Daoy (cell line): ENCODE measurements at places on chromosomes 3 and 15. TPM values are rescaled to one million over a fixed set of nuclear protein-coding genes. Genes with fewer than 3 reads are reported as not detected.
A peak's percentile ranks its signal among the peaks of the same experiment; 100 is the strongest.

DNA sequence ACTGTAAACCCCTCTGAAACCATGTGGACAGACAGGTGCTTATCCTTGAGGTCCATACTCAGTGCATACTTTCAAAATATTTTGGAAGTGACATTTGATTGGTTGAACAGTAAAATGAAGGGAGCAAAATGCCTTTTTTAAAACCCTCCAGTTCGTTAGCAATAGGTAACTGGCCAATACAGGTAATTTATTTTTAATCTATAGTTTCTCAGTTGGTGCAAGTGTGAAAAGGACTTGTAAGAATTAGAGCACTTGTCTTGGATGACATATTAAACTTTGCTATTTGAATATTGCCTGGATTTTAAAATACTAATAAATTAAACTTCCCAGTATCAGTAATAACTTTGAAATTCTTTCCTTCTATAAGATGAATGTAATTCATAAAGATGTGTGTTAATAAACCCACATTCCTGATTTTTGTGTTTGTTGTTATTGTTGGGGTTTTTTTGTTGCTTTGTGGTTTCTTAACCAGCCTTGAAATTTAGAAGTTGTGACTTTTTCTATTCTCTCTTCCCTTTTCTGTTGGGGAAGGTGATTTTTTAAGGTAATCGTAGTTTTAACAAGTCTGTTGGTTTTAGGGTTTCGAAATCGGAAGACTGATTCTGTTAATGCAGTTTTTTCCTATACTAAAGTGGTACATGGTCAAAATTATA, 90.0 kb downstream of the STT3B start:
- no peak for DNase-seq

DNA sequence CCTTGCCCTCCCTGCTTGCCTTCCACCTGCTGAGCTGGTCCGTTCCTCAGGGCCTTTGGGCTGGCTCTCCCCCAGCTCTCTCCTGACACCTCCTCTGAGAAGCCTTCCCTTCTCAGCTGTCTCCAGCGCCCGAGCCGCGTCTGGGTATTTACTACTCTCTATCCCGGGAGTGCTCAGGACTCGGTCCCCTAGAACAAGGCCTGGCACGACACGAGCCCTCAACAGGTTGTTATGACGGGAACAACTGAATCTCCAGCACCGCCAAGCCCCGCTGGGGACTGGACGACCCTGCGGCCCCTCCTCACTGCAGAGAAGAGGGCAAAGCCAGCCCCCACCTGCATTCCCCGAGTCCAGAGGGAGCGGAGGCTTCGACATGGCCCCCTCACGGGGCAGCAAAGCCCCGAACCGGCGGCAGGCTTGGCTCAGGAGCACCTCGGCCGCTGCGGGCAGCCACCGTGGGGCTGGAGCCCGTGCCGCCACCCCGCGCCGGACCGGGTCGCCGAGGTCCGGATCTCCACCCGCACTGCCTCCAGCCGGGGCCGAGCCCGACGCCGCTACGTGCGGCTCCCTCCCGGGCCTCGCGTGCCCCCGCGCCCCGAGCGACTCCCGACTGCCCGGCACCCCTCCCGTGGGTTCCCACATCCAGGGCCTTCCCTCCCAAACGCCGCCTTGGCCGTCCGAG, 792 bp downstream of the TPRA1 start:
- DNase-seq = no peak

DNA sequence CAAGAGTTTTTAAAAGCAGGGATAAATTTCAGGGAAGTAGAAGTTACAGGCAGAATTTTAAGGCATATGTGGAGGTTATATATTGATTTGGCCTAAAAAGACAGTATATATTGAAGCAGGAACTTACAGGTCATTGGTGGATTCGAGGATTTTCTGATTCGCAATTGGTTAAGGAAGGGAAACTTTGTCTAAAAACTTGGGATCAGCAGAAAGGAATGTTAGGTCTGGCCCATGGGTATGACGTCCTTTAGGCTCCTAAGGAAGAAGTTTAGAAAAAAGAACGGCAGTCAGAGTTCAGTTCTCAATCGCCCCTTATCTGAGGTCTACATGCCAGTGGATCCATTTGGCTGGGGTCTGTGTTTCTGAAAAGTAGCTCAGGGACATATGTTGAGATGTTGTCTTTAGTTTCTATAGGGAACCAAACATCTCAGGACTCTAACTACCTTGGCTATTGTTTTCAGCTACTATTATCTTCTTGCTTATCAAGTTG, 33.2 kb upstream of the ACP3 start:
- DNase-seq = no peak

GRCh38 chr3:105539897-105540296, 173.2 kb downstream of the ALCAM start:
- no peak for DNase-seq

DNA sequence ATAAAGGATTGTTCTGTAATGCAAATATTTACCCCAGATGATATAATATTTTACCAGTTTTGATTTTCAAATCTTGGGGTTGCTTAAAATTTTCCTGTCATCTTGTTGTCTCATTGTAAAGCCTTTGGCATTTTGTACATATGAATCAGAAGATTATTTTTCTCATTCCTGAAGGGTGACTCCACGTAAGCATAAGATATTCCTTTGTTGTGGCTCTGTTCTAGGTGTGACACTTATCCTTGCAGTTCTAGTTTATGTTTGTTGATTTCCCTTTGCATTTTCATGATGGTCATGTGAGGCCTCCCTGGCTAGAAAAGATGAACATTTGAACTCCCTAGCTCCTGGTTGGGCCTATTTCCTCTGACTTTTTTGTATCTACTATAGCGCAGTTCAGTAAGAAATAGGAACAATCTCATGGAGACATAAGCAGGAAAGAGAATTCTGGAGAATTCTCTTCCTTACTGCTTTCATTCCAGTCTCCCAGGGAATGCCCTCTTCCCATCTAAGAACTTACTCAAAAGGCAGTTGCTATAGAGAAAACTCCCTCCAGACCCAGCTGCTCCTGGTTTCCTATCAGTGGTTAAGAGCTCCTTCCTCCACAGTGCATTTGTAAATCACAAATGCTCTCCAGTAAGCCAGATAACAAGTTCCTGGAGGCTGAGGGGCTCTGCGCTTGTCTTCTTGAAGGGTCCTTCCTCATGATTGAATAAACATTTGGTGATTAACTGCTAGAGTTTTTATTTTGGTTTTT, 124.7 kb downstream of the WNT5A start:
- peak; percentile 4 for DNase-seq

The KBTBD13 gene
- total RNA-seq = not detected in 2 replicates

The UBAP1L gene
- 0.03 and 0.06 TPM in 2 replicates for total RNA-seq

The WNT7A gene
- total RNA-seq = 0.09 and 0.29 TPM in 2 replicates

The LDHAL6B gene
- total RNA-seq = not detected in 2 replicates

The DLL4 gene
- total RNA-seq = not detected in 2 replicates

The TUSC7 gene
- not detected in 2 replicates for total RNA-seq

The CHST2 gene
- 9.5 and 14.2 TPM in 2 replicates for total RNA-seq

The TIGIT gene
- not detected in 2 replicates for total RNA-seq

The NANOGP8 gene
- not detected in 2 replicates for total RNA-seq
